ENCODE measurements at places on chromosomes 1 and 21.

DNA sequence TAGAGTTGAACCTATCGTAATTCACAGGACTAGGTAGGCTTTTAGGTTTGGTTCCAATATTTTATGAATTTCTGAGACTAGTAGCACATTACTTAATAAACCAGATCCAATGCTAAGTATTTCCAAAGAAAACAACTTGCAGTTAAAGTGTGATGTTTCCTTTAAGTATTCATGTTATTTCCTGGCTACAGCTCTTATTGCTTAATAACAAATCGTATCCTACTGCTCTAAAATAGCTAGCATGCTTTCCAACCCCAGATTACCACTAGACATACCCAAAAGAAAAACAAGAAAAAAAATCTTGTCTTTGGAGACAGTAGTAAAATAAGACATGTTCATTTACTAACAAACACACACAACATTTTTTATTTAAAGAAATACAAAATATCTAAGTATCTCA is 898 bp downstream of the KRTAP27-1 start:
- DNase-seq: no peak

GRCh38 chr1:226618380-226618779 is 69.8 kb downstream of the STUM start:
- DNase-seq: no peak

GRCh38 chr1:175225805-175226129 is 33.2 kb upstream of the KIAA0040 start:
- DNase-seq: no peak

GRCh38 chr1:9717193-9718005 is 65.9 kb downstream of the PIK3CD start:
- DNase-seq: no peak
